Endodermal cell (in vitro differentiated cells): ENCODE measurements at places on chromosomes 7 and 10. TPM values are rescaled to one million over a fixed set of nuclear protein-coding genes. Genes with fewer than 3 reads are reported as not detected.

DNA sequence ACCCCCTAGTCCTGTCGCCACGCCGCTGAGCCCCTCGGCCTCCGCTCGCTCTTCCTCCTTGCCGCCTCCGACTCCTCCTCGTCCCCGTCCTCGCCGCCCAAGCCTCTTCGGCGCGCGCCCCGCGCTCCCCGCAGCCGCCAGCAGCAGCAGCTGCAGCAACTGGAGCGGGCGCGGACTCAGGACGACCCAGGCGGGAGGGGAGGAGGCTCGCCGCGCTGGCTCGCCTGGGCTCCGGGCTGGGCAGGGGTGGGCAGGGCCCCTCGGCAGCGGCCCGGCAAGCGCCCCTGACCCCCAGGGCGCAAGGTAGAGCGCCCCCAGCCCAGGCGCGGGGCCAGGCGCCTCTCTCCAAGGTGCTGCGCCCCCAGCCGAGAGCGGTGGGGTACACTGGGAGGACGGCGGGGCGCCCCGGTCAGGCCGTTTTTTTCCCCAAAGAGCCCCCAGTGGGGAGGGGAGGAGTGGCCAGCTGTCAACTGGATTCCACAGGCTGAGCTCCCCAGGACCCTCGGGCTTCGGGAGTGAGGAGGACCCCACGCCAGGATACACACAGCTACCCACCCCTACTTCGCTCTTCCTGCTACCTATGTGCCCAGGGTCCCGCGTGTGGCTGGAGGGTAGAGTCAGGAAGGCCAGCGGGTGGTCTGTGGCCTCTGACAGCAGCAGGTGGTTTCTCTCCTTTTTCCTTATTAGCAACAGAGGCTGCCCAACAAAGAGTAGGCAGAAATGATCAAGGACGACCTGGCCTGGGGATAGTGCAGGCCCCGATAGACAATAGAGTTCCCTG lies 903 bp upstream of the KCNMA1 start:
- H3K36me3 ChIP-seq, result no peaks in the 10 kb centered on the region
- DNase-seq, result peak; percentile 88
- peaks cover 78% of the 10 kb centered on the region for H3K27me3 ChIP-seq
- H3K4me1 ChIP-seq, result no peaks in the 10 kb centered on the region

DNA sequence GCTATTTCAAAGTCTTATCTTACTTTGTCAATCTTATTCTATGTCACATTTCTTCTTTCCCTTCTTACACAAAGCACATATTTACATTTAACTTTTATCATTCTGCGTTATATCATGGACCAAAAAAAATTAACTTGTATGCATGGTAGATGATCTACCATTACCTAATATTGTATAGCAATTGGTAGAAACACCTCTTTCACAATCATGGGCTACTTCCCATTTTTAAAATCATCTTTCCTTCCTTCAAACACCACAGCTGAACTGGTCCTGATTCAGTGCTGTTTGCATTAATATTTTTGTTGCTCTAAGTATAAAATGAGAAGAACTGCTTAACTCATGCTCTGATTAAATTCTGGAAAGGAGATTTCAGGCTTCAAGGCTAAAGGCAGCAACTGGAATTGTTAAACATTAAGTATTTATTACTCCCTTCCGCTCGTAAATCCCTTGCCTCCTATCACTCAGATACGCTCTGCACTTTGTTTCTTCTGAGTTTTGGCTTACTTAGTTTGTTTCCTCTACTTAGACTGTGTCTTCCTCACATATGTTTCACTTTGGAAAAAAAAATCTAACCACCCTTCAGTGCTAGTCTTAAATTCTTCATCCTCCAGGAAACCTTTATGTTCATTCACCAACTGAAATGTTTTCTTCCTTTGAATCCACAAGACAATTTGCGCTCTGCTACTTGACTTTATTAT lies 901.4 kb downstream of the PCDH15 start:
- no peaks in the 10 kb centered on the region for H3K4me1 ChIP-seq
- no peak for DNase-seq
- no peaks in the 10 kb centered on the region for H3K27me3 ChIP-seq
- H3K36me3 ChIP-seq, result no peaks in the 10 kb centered on the region
- no peak overlapping the region for H3K4me3 ChIP-seq

DNA sequence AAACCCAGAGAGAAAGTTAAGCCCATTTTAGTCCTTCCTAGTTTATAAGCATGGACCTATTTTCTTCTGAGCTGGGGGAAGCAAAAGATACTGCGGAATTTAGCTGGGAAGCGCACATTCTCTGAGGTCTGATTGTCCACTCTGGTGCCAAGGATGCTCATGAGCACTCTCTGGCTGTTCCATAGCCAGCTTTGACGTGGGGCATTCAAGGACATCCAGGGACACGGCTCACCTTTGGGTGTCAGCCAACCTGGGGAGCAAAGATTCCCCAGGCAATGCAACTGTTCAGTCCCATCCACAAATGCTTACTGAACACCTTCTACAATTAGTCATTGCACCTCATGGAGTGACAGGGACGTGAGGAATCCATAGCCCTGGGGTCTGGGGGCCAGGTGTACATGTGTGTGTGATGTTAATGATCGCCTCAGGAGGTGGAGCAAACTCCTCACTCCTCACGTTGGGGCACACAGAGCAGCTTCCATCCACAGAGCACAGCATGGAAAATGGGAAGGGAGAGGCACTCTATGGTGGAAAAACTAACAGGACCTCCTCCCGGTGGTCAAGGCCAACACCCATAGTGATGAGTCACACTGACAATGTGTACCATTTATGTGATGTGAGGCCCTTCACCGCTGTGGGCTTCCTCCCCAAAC lies 67.5 kb upstream of the IGFBP3 start:
- peak; percentile 23 for DNase-seq
- no peaks in the 10 kb centered on the region for H3K36me3 ChIP-seq
- H3K27ac ChIP-seq, result no peak overlapping the region
- peaks cover 4% of the 10 kb centered on the region for H3K4me1 ChIP-seq

GRCh38 chr7:158127241-158127640 lies 460.4 kb downstream of the PTPRN2 start:
- no peaks in the 10 kb centered on the region for H3K4me1 ChIP-seq
- no peaks in the 10 kb centered on the region for H3K27me3 ChIP-seq
- no peak for DNase-seq
- H3K4me3 ChIP-seq, result no peak overlapping the region

The FAM237B gene
- total RNA-seq, result not detected in 3 replicates
